ENCODE measurements at places on chromosomes 3 and 15.

DNA sequence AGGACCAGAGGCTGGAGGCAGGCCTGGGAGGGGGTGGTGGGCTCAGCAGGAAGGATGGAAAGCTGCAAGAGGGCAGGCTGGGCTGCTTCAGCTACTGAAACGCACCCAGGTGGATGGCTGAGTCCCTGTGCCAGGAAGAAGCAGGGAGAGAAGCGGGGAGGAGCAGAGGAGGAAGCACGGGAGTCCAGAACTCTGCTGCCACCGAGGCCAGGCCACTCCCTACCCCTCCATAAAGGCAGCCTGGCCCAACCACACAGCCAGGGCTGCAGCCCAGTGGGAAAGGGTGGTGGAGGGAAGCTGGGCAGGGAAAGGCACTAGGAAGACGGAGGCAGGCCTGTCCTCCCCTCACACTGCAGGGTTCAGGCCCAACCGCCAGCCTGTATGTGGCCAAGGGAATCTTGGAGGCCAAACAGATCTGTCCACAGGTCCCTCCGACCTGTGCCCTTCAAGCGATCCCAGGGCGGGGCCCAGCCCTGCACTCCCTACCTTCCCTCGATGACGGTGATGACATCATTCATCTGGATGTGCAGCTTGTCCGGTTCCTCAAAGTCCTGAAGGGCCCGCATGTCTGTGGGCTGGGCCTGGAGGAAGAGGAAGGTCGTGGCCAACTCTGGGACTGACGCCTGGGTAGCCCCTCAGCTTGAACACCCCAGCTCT lies 30.5 kb downstream of the TNK2 start:
- no peak for DNase-seq

- no peak for DNase-seq
Measured at GRCh38 chr3:169255511-169255910, 408.0 kb downstream of the MECOM start.

- DNase-seq = no peak
Measured at GRCh38 chr3:54085936-54086335, 36.4 kb upstream of the CACNA2D3 start.

- DNase-seq = no peak
Measured at GRCh38 chr15:76330080-76330680, 6.4 kb upstream of the ISL2 start.

DNA sequence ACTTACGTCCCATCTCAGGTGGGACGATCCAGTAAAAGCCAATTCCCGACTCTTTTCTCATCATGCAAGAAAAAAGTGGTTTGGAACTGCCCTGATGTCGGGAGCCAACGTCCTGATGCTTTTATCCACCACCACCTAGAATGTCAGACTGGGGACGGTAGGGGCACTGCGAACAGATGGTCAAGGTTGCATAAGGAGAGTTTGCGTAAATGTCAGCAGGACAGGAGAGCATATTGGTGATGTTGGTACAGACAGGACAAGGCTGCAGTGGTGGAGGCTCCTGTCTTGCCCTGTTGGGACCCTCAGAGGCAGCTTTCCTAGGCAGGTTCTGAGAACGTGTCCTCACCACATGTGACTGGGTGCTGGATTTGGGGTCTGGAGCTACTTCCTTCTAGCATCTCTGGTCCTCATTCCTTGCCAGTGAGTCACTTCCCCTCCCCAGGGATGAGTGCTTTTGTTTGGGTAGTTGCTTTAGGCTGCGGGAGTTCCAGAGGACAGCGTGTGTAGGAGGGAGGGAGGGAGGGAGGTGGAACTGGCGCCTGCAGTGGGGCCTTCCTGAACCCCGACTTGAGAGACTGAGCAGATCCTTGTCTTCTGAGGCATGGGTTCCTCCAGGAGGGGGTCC lies 21.0 kb downstream of the THSD4 start:
- no peak for DNase-seq

- DNase-seq = no peak
Measured at GRCh38 chr3:155554777-155555451, 190.0 kb downstream of the PLCH1 start.

DNA sequence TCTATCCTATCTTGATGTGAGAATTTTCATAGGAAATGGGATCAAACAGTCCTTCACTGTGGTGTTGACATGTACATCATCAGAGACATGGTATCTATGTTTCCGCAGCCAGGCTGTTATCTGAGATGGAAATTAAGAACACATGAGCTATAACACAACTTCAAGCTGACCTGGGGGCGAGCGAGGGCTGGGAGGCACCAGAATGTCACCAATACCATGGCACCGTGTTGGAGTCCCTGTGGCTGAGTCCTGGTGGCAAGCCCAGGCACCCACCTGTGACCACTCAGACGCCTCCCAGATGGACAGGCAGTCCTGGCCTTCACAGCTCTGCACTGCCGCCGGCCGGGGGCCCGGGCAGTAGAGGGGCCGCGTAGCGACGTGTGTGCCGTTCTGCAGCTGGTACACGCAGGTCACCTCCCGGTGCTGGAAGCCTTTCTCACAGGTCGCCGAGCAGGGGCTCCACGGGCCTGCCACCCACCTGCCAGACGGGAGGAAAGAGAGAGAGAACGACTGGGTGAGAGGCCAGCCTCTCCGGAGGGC lies 263.9 kb upstream of the LYSMD4 start:
- DNase-seq = no peak

DNA sequence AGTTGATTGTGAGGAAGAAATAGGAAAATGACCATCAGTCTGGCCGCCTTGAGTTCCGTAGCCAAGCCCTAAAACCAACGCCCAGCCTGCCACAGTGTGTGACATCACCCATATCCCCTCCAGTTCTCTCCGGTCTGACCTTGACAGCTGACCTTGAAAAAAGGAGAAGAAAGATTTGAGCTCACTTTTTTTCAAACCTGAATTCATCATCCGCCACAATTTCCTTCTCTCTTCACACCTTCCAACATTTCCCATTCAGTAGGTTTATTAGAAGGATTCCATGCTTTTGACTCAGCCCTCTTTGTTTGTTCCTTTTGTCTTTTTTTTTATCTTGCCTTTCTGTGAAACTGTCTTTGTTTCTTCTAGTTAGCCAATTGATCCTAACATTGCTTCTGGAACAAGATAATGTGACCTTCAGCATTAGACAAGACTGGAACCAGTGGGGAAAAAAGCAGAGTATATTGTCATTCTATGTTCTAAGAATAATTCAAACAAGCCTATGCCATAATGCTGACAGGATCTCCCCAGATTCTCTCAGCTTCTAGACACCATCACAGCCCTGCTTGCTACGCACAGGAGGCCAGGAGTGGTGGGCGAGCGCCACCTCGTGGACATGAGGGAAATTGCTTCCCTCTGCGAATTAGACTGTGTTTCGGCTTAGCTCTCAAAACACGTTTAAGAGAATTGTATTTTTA lies 283.1 kb downstream of the FGF12 start:
- peak; percentile 28 for DNase-seq

DNA sequence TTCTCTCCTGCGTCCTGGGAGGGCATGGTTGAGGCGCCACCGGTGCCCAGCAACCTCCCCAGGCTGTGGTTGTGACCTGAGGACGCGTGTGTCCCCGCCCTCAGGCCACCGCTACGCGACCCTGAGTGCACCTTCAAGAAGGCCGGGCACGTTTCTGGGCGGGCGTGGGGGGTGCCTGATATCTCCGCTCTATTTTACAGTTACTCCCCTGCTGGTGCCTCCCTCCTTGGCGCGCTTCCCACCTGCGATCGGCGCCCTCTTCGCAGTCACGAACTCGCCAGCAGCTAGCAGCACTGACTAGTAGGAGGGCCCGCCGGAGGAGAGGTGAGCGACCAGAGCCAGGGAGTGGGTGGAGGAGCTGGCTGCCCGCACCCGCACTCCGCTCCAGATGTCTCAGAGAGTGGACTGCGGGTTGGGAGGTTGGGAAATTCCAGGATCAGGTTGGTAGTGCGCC lies 43.2 kb upstream of the POLG start:
- no peak for DNase-seq

- DNase-seq = peak; percentile 11
Measured at GRCh38 chr3:136728473-136728872, 23.7 kb downstream of the STAG1 start.

DNA sequence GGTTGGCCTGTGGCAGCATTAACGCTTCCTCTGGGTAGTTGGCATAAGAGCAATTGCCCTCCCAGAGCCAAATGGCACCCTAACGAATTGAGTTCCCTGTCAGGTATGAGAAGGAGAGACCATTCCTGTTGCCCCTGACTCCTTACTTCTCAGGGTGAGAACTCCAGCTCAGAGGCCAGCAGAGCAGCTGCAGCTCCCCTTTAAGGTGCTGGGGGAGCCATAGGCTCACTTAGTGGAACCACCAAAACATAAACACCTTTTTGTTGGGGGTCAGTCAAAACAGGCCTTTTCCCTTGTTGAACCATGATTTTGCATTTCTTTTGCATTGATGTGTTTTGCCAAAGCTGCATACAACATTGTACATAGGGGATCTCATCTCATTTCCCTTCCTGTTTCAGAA lies 28.1 kb upstream of the LHFPL4 start:
- no peak for DNase-seq

DNA sequence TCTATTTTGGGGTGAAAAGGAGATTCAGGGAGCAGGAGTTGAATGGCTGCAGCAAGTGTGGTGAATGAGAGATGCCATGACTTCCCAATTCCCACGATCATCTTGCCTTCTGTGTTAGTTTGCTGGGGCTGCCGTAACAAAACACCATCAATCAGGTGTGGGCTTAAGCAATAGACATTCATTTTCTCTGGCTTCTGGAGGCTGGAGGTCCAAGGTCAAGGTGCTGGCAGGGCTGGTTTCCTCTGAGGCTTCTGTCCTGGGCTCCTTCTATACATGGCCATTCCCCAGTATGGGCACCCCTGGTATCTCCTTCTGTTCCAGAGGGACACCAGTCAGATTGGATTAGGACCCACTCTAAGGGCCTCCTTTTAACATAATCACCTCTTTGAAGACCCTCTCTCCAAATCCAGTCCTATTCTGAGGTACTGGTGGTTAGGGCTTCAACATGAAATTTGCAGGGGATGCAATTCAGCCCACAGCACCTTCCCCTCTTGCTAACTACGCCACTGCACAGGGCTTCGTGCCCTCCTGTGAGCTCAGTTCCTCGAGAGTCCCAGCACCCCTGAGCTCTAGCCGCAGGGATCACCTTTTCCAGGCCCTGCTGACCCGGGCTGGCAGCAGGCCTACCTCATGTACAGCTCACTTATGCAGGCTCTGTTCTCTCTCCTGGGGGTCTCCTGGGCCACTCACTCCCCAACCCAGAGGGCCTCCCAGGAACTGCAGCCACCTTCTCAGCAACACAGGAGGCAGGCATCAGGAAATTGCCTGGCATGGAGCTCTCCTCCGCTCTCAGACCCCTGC lies 37.3 kb upstream of the SLC6A11 start:
- DNase-seq = no peak

DNA sequence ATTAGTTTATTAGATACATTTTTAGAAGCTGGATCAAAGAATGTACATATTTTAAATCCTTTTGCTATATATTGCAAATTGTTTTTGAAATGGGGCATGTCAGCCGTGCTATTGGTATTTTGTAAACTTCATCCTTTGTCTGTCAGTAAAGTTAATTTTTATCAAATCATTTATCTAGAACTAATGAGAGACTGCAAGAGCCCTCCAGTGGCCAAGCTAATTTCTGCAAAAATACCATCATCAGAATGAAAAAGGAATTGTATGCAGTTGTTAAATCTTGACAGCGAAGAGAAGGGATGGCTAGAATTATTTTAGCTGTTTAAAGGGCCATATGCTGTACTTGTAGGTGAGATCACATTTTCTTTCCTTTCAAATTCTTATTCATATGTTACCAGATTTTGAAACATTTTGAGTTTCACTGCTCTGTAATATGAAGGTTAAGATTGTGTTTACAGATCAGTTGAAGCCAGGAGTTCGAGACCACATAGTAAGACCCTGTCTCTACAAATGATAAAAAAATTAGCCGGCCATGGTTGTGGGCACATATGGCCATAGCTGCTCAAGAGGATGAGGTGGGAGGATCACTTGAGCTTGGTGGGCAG lies 8.1 kb upstream of the CLDN11 start:
- no peak for DNase-seq

DNA sequence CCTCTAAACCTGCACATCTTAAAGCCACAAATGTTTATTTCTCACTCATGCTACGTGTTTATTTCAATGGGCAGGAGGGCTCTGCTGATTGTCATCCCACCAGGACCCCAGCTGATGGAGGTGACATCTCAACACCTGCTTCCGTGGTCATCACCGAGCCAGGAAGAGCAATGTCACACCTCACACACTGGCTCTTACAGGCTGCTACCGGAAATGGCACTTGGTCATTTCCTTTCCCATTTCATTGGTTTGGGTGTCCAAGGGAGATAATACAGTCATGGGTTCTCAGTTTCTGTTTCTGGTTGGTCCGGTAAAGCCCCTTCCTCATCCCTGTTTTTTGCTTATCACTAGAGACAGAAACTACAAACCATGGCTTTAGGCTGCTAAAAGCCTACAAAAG lies 41.9 kb downstream of the ABHD2 start:
- DNase-seq = peak; percentile 51

DNA sequence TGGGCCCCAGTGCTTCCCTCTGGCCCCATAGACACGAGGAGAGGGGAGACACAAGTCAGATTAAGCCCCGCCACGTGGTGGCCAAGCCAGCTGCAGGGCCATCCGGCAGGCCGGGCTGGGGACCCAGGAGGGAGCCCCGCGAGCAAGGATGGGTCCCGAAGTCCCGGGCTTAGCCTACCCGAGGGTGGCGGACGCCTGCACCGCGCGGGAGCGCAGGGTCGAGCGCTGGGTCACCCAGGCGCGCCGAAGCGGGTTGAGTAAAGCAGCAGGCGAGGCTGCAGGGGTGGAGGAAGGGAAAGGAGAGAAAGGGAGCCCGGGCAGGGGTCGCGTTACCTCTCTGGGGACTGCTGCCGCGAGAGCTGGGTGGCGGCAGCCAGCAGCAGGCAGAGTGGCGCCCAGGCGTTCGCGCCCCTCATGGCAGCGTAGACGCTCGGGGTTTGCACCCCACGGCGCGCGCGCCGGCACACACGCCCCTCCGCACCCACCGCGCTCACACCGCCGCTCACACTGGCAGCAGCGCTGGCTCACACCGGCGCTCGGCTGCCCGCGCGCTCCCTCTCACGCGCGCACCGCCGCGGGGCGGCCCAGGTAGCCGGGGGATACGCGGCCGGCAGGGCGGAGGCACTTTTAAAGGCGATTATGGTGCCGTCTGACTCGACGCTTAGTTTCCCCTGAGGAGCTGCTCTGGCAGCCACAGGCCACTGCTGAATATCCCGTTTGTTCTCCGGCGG lies at the start of gene PCOLCE2:
TSS of gene PCOLCE2 (minus strand) at position 603 of the 731 bp plus-strand sequence. CDS start at position 416, 187 bp downstream.
- no peak for DNase-seq

- DNase-seq = no peak
Measured at GRCh38 chr15:57510647-57511046, 81.1 kb upstream of the MYZAP start.
